ENCODE measurements at places on chromosomes 11 and 22.

DNA sequence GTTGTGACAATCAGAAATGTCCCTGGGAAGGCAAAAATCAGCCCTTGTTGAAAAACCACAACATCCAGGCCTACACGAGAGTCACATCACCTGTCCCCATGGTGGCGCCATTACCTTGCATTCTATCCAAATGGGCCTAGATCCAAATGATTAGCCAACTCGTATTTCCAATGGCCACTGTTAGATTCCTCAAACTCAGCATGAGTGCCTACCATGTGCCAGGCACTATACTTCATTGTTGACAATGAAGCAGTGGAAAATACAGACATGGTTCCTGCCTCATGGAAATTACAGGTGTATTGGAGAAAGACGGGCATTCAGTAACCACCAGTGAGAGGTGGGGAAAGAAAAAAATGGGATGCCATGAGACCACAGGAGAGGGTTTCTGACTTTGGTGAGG lies 29.8 kb upstream of the CREB3L1 start:
- DNase-seq: no peak

DNA sequence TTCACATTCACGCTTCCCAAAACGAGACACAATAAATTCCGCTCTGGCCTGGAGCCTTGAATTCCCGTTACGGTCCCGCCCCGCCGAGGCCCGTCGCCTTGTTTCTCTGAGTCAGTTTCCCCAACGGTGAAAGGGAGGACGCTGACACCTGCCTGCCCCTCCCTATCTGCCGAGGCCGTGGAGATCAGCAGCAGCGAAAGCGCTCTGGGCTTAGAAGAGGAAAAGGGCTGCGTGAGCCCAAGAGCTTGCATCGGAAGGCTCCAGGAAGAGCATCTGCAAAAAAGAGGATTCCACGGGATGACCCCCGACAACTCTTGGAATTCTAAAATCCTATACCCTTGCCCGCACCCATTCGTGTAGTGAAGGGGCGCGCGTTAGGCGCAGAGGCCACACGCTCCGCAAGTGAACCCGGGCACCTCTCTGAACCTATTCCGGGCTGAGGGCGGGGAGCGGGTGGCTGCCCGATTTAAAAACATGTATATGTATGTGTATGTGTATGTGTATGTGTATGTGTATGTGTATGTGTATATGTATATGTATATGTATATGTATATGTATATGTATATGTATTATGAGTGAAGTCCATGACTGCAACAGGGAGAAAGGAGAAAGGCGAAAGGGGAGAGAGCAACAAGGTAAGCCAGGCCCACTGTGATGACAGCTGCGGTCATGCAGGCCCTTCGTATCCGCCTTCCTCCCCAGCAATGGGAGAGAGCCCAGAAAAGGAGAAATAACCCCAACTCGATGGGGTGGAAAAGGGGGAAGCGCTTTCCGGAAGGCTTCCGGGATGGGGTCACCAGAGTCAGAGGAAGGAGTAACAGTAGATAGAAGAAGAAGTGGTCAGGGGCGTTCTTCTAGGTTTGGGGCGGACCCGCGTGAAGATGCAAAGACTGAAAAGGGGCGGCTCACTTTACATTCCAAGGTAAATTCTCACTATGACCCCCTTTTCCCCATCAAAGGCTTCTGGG lies 948 bp upstream of the MRTFA start:
- peak; percentile 74 for DNase-seq

DNA sequence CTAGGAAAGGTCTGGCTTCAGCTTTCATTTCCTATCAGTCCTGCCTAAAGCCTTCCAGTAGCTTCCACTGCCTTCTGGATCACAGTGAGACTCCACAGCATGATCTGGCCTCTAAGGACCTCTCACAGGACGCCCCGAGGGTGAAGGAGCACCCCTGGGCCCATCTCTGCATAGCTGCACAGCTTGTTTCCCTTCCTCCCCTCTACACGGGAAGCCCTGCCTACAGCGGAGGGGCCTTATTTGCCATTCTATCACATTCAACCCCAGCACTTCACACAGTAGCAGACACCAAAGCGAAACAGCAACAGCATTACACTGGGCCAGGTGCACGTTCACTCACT lies 162.3 kb upstream of the GRK3 start:
- peak; percentile 32 for DNase-seq

DNA sequence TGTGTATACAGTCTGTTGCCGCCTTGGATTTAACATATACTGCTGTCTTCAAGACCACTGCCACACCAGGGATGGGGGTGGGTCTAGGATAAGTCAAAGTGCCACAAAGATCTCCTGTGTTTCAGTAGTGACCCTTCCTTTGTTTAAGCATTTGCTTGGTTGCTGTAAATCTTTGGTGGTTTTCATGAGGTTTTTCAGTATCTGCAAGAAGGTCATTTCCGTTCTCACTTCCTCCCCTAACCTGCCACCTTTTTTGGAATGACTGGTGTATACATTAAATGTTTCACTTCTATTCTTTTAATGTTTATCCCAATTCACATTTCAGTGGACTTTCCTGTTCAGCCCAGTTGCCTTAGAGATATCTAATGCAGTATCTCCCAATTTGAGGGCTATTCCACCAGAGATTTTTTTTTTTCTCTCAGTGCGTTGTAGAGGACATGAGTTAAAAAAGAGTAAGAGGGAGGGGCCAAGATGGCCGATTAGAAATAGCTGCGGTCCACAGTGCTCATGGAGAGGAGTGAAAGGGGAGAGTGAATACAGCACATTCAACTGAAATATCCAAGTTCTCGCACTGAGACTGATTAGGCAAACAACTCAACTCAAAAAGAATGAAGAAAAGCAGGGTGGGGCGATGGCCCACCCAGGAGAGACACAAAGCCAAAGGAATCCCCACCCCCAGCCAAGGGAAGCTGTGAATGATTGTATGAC lies 43.2 kb downstream of the USP47 start:
- peak; percentile 47 for DNase-seq

- peak; percentile 49 for DNase-seq
Observed at GRCh38 chr22:20571531-20572007, 64.2 kb downstream of the MED15 start.

DNA sequence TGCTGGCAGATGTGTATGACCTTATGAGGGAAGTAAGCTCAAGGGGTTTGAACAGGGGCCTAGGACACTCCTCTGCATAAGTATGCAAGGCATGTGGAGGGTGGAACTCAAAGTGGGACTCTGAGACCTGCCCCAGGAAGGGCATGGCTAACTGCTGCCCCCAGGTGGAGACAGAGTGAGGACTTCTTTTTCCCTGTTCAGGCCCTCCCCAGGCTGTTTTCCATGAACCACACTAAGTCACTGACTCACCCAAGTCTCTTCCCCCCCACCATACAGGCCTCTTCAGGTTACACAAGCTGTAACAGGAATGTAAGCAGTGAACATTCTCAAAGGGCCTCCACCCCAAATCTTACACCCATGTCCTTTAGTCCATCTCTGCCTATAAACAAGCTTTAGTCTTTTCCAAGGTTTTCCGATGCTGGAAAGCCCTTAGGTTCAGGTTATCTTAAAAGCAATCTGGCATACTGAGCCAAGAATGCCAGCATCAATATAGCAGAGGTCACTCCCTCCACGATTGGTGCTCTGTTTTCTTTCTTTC lies 13.1 kb downstream of the EEF1G start:
- peak; percentile 72 for DNase-seq

DNA sequence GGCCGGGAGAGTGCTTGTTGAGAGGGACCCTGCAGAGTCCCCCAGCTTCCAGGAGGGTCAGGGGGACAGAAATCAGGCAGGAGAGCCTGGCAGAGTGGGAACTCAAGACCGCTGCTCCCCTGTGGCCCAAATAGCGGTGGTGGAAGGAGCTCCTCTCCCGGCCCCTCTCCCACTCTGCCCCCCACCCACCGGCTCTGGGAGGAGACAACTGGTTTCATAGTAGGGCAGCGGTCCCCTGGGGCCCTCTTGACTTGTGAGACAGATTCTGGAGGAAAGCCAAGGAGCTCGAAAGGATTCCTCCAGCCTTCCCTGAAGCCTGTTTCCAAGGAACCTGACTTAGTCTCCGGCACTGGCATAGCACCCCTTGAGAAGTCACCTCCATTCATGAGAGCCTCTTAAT lies 10.1 kb downstream of the PKNOX2 start:
- DNase-seq: no peak

DNA sequence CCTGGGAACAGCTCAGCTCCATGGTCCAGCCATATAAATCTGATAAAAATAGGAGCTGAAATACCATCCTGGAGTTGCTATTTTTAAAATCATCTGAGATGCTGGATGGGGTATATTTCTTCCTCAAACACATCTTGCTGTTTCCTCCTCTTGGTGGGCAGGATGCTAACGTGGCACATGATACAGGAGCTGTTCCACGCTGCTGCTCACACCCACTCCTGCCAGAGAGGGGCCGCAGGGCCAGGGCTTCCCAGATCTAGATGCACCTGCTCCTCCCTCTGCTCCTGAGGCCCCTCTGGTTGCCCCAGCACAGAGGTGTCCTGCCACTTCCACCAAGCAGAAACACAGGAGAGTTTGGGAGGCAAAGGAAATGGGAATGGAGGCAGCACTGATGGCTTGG lies 3.3 kb upstream of the ST3GAL4 start:
- no peak for DNase-seq

DNA sequence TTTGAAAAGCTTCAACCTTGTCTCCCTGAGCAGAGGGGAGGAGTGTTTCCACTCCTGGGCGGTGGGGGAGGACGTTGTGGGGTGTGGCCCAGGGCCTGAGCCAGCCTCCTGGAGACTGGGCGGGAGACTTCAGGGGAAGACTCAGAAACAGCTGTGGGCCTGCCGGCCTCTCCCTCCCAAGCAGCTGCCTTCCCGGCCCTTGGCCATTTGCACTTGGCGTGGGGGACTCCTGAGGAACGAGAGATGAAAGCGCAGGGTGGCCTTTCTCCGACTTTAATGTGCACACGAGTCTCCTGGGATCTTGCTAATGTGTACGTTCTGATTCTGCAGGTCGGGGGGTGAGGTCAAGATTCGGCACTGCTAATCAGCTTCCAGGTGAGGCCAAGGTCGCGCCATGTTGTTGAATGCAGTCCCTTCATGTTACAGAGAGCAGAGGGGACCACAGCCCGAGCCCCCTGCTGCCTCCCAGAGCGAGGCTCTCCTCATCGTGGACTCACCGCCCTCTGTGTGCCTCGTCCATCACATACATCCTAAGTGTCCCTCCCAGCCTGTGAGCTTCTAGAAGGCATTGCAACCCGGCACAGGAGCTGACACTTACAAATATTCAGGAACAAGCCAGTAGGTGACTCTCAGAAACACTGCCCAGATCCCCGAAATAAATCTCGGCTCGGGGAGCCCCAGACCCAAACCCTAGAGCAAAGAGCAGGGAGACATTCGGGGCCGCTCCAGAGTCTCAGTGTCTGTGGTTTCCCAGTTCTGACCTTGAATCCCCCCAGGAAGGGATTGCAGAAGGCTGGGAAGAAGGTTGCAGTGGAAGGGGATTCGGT lies 7.7 kb downstream of the LIF start:
- DNase-seq: no peak

GRCh38 chr11:41273908-41274307 lies 185.5 kb downstream of the LRRC4C start:
- no peak for DNase-seq

DNA sequence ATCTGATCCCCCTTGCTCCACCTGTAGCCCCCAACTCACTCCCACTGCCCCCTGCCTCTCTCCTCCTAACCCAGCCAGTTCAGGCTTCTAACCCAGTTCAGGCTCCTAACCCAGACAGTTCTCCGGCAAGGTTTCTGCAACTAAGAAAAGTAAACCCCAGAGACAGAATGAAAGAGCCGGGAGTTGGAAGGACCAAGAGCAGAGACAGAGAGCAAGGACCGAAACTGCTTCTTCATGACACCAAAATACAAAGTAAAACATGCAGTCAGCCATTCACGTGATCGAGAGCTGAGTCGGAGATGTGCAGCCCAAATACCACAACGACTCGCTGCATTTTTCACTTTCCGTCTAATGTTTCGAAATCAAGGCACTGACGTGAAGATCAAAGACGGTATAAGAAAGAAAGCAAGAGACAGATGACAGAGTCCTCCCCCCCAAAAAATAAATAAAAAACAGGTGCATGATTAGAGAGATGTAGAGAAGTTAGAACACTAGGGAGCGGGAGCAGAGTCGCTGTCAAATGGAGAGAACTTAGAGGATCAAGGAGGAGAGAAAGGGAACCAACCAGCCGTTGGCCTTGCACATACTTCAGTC lies 884 bp downstream of the IL10RA start:
- DNase-seq: peak; percentile 57

GRCh38 chr11:2380807-2381350 lies 3.8 kb downstream of the CD81 start:
- no peak for DNase-seq

DNA sequence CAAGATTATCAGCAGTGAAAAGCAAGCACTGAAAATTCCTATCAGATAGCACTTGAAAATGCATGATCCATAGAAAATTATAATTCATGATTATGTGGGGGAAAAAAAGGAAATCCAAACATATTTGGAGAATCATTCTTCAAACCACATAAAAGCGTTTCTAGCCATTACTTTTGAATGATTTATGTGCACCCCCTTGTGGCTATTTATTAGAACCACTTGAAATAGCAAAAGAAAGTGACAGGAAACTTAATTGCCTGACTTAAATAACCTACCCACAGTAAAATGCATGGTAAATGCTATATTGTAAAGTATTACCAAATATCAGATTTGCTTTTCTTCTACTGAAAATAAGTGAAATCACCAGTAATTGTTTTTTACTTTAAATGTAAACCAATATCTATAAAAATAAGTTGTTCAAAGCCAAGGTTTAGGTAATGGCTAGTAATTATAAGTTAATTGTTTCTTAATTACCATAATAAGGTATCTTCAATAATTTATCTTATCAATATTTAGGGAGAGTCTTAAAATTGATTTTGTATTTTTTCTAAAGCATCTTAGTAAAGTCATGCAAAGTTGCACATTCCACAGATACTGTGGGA lies 168.5 kb downstream of the ARHGAP42 start:
- peak; percentile 18 for DNase-seq

DNA sequence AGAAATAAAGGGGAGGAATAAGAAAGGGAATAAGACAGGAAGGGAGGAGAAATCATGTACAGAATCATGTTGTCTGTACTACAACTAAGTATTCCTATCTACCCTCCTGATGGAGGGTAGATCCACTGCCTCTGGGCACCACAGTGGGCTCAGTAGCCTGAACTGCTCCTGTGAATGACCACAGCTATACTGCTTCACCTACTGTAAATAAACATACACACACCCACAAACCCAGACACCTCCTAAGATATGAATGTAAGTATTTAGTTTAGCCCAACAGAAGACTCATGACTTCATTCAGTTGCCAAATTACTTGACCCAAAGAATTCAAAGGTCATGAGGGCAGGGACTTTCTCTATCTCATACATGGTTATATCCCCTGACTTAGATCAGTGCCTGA lies 177.3 kb upstream of the C11orf58 start:
- DNase-seq: no peak

DNA sequence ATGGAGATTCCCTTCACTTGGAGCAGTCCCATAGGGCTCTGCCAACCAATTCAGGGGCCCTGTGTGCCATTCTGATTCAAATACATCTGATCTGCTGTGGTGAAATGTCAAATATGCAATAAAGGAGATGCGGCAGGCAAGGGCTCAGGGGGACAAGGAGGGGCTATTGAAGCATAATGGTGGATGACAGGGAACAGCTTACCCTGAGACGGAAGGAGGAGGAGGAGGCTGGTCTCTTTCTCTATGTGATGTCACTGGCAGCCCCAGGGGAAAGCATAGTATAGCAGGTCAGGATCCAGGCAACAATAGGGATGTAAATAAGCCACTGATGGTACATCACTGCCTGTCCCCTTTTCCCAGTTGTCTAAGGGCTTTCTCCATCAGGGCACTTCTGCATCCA lies 350.9 kb upstream of the SYN3 start:
- no peak for DNase-seq

Data from CD4-positive, CD25-positive, alpha-beta regulatory T cell (primary cell).